Fibroblast of lung (primary cell): ENCODE measurements at places on chromosomes 12 and 14. TPM values are rescaled to one million over a fixed set of nuclear protein-coding genes. Genes with fewer than 3 reads are reported as not detected.

GRCh38 chr12:51866762-51867161, 18.2 kb upstream of the FIGNL2 start:
- no peak for DNase-seq

SIVA1 gene
- 26.1 and 37.4 TPM in 2 replicates for polyA plus RNA-seq

GPRC5D gene
- polyA plus RNA-seq, result 0.08 and 0.35 TPM in 2 replicates

FCF1 gene
- polyA plus RNA-seq, result 57.8 and 67.2 TPM in 2 replicates

- DNase-seq, result no peak
Measured at GRCh38 chr12:113136990-113137511, 1.5 kb upstream of the RASAL1 start.

GRCh38 chr12:96233939-96234461, 39.8 kb downstream of the ELK3 start:
- peak; percentile 97 for DNase-seq

GRCh38 chr14:99679996-99680395, 4.1 kb upstream of the CYP46A1 start:
- DNase-seq, result no peak

DNA sequence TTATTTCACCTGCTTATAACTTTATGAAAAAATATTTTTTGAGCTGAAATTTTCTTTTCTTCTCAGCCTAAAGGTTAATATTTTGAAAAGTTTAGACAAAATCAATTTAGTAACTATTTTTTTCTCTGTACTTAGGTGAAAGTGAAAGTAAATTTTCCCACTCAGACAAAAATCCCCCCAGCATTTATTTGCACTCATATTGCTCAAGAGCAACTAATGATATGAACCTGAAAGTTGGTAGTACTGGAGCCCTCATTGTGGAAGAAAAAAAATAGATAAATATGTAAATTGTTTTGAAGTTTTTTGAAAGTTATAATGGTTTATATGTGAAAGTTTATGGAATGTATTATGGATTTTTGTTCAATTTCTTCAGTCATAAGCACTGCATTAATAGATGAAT, 1005.9 kb upstream of the ATXN7L3B start:
- DNase-seq, result no peak
